Bladder microvascular endothelial cell (primary cell): ENCODE measurements at places on chromosomes 7 and 10. TPM values are rescaled to one million over a fixed set of nuclear protein-coding genes. Genes with fewer than 3 reads are reported as not detected.

The STEAP1 gene
- 7.4 and 9.6 TPM in 2 replicates for total RNA-seq

The LRCH4 gene
- total RNA-seq, result 7.3 and 8.6 TPM in 2 replicates

The RNF133 gene
- total RNA-seq, result 0.32 and 3.4 TPM in 2 replicates

The GPNMB gene
- 0.31 and 0.32 TPM in 2 replicates for total RNA-seq

The PDGFA gene
- 32.1 and 88.4 TPM in 2 replicates for total RNA-seq

The CRHR2 gene
- not detected in 2 replicates for total RNA-seq

The LSM5 gene
- 18.6 and 19.8 TPM in 2 replicates for total RNA-seq

The PRSS37 gene
- total RNA-seq, result not detected in 2 replicates

The RBP3 gene
- total RNA-seq, result not detected in 2 replicates

The FAM107B gene
- total RNA-seq, result 41.3 and 76.3 TPM in 2 replicates

The CALHM3 gene
- not detected in 2 replicates for total RNA-seq

The TEX36 gene
- total RNA-seq, result not detected in 2 replicates

The TCF7L2 gene
- 0.97 and 4.0 TPM in 2 replicates for total RNA-seq

The GDF2 gene
- total RNA-seq, result not detected in 2 replicates

The GRID2IP gene
- under 0.01 TPM in 1 of 2 replicates, not detected in the other for total RNA-seq

The HYAL4 gene
- 1.2 TPM in 1 of 2 replicates, not detected in the other for total RNA-seq

The KIAA1549 gene
- total RNA-seq, result 1.1 and 6.0 TPM in 2 replicates

The DGKB gene
- total RNA-seq, result not detected in 2 replicates

The AKR1C8 gene
- total RNA-seq, result 0.16 TPM in 1 of 2 replicates, not detected in the other

The ADAM12 gene
- 0.16 and 0.63 TPM in 2 replicates for total RNA-seq

The SEMA3E gene
- total RNA-seq, result 0.32 and 1.7 TPM in 2 replicates

The KCNK18 gene
- not detected in 2 replicates for total RNA-seq

The LIPJ gene
- total RNA-seq, result under 0.01 TPM in 1 of 2 replicates, not detected in the other

The FANK1 gene
- total RNA-seq, result 1.3 and 2.3 TPM in 2 replicates

The HDAC9 gene
- total RNA-seq, result 13.6 and 26.3 TPM in 2 replicates

The ZNF3 gene
- 17.8 and 35.7 TPM in 2 replicates for total RNA-seq

The STEAP4 gene
- total RNA-seq, result 0.06 TPM in 1 of 2 replicates, not detected in the other

The MSANTD7 gene
- 12.6 and 21.0 TPM in 2 replicates for total RNA-seq

The MEST gene
- 1.1 and 3.2 TPM in 2 replicates for total RNA-seq

The CYP3A7 gene
- total RNA-seq, result not detected in 2 replicates

The RSBN1L gene
- total RNA-seq, result 14.2 and 24.5 TPM in 2 replicates
